ENCODE measurements at places on chromosomes 2 and 18. TPM values are rescaled to one million over a fixed set of nuclear protein-coding genes. Genes with fewer than 3 reads are reported as not detected.

DNA sequence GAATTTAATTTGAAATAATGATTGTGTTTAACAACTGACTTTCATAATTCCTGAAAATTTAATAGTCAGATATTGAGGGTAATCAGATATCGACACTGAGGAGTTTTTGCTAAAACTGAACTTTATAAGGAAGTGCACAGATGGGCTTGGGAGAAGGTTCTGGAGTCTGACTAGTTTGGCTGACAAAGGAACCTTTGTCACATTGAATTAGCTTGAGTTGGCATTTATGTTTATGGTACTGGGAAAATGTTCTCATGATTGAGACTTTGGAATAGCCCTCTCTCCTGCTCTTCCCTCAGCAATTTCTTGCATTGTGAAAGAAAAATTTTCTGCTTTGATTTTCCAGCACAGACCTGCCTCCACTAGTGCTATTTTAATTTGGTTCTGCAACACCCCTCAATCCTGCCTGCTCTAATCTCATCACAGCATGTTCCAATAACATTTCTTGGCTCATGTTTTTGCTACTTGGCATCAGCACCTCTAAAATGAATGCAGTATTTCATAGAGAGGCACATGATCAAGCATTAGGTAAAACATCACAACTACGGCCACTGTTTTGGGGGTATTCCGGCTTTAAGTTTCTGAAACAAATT lies 133.9 kb upstream of the FSHR start:
- DNase-seq = no peak

The PLGLB2 gene
- total RNA-seq = 0.50 TPM

DNA sequence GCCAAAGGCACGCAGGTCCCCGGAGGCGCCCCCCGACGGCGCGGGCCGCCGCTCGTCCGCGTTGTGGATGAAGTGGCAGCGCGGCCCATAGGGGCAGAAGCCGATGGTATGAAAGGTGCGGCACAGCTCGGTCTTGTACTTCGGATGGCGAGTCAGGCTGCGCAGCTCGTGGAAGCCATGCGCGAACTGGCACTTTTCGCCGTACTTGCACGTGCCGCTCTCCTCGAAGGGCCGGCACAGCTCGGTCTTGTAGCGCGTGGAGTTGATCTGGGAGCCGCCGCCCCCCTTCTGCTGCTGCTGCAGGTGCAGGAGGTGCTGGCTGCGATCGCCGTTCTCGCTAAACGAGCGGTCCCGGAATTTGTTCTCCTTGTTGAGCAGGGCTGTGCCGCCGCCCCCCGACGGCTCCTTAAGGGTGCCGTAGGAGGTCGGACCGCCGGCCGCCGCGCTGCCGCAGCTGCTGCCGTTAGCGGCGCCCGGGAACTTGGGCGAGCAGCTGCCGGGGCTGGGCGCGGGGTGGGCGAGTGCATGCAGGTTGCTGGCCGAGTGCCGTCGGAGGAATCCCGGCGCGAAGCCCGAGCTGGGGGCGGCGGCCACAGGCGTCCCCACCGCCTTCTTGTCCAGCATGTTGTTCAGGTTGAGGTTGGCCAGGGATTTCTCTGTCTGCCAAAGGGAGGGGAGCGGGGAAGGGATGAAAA lies 1.2 kb downstream of the ZFP36L2 start:
- no peak for DNase-seq

DNA sequence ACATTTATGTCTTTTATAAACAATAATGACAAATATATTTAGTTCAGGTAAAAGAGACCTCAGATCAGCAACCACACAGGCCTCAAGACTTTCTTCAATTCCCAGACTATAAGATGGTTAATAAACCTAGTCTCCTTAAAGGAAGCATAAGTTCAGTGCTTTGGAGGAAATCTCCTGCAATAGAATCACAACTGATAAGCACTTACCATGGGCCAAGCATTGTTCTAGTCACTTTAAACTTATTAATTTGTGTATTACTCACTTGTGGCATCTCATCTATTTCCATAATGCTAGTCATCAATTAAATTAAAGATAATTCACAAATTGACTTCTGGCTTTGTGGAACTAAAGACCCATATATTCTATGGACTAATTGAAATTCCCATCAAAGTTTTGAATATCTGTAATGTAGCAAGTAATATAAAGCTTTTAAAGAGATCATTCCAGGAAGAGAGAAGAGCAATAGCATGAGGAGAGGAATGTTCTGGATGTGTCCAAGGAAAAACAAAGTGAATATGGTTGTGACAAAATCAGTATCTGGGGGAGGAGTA lies 42.2 kb downstream of the COL3A1 start:
- no peak for DNase-seq

GRCh38 chr2:63788071-63788470 lies 53.6 kb upstream of the UGP2 start:
- DNase-seq = peak; percentile 41

GRCh38 chr18:75070625-75071483 lies 138.1 kb downstream of the PTGR3 start:
- peak; percentile 76 for DNase-seq

The COL4A3 gene
- total RNA-seq = not detected

DNA sequence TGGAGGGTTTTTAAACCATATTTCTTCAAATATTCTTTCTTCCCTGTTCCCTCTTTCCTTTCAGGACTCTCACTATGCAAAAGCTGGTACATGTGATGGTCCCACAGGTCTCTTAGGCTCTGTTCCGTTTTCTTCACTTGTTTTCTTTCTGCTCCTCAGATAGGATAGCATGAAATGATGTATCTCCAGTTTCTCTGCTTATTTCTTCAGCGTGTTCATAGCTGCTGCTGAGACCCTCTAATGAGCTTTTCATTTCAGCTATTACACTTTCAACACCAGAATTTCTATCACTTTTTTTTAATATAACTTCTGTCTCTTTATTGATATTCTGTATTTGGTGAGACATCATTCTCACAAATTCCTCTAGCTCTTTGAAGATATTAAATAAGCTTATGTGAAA lies 63.9 kb downstream of the KCNG2 start:
- DNase-seq = no peak

The LRRC30 gene
- total RNA-seq = not detected

The UGT1A8 gene
- not detected for total RNA-seq

The DPYSL5 gene
- total RNA-seq = 9.1 TPM

- DNase-seq = no peak
These were observed 21.8 kb upstream of the CNRIP1 start for GRCh38 chr2:68341583-68341982.

GRCh38 chr2:85710687-85711577 lies 16.8 kb downstream of the GNLY start:
- DNase-seq = no peak

GRCh38 chr2:158034198-158034866 lies 67.3 kb upstream of the UPP2 start:
- DNase-seq = peak; percentile 78

- no peak for DNase-seq
These were observed 279.0 kb upstream of the CDH2 start for GRCh38 chr18:28455971-28456370.

GRCh38 chr18:811892-812375 lies at the start of gene YES1:
Gene YES1 (minus strand): TSS chr18:812242. CDS start chr18:756827, 55,415 bp downstream.
- DNase-seq = peak; percentile 71

The IL36A gene
- not detected for total RNA-seq

DNA sequence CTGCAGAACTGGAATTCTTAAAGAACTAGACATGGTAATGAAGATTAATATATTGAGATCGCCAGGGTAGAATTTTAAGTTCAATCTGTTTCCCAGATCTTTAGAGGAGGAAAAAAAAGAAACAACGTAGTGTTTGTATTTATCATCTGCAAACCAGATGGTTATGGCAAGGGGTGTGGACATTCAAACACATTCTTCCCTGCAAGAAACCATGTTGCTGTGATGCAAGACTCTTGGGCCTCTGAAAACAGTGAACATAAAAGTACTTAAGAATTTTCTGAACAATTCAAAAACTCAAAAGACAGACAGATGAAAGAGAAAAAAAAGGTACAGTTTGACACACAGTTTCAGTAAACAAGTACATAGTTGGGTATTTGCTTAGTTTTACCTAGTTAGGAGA lies 35.6 kb downstream of the COL5A2 start:
- DNase-seq = no peak

GRCh38 chr2:69741229-69741574 lies 732 bp upstream of the ANXA4 start:
- DNase-seq = peak; percentile 71

DNA sequence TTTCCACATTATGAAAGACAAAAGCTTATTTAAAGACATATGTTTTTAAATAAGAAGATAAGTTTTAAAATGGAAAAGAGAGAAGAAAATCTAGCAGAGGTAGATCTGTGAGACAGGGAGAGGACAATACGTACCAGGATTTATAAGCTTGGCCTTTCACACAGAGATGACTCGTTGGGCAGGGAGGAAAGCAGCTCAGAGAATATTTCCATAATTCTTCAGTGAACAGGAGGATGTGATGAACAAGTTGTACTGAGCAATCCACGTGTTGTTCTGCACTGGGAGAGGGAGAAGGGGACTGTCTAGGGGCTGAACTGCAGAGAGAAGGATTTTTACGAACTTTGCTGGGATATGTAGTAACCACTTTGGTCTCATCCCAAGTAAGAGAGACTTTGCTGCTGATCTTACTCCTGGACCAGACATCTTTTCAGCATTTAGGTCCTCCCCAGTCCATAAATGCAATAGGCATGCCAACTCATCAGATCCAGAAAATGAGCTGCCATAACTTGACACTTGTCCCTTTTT lies 162.5 kb upstream of the SETBP1 start:
- no peak for DNase-seq

GRCh38 chr2:12732651-12733050 lies 15.9 kb downstream of the TRIB2 start:
- no peak for DNase-seq

GRCh38 chr2:62099523-62100175 lies 96.3 kb upstream of the B3GNT2 start:
- no peak for DNase-seq

DNA sequence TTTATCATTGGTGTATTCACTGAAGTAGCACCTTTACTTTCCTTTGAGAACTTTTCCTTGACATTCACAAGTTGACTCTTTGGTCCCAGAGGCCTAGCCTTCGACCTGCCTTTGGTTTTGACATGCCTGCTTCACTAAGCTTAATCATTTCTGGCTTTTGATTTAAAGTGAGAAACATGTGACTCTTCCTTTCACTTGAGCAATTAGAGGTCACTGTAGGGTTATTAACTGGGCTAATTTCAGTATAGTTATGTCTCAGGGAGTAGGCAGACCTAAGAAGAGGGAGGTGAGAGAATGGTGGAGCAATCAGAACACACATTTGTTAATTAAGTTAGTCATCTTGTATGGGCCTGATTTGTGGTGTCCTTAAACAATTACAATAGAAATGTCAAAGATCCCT lies 1040.7 kb upstream of the SLC39A10 start:
- no peak for DNase-seq

GRCh38 chr2:24474053-24474452 lies 17.0 kb upstream of the NCOA1 start:
- no peak for DNase-seq

GRCh38 chr2:218896501-218897393 lies 16.1 kb downstream of the WNT10A start:
- DNase-seq = peak; percentile 82

The CPO gene
- not detected for total RNA-seq

DNA sequence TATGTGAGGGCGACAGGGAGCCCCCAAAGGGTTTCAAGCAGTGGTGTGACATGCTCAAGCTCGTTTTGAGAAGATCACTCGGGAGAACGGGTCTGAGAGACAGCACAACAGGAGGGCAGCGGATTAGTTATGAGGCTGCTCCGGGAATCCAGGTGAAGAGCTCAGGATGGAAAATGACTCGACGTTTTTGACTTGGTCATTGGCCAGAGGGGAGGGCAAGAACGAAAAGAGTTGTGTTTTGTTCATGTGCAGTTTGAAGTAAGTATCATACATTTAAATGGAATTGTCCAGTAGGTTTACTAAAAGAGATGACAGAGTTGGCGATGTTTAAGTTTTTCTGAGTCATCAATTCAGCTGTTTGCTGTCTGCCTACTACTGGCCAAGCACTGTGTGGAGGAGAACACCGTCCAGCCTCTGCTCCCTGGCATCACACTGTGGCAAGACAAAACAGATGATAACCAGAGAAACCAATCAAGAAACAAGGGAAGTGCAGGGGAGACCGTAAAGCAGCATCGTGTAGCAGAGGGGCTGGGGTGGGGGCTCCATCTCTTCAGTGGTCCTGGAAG lies 25.3 kb upstream of the ANXA4 start:
- peak; percentile 63 for DNase-seq

DNA sequence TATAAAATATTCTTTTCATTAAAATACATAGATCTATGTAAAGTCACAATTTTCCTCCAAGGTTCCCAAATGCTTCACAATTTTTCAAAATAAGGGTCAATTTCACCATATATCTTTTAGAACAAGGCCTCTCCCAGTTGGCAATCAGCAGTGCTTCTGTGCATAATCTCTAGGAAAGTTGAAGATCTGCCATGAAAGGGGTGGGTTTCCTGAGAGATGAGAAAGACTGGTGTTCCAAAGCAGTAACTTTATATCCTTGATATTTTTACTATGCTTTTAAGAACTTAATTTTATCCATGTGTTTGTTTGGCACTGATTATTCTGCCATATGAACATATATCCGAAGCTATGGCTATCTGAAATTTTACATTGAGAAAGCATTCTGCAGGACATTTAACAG lies 199.4 kb upstream of the CYP26B1 start:
- no peak for DNase-seq

The MC2R gene
- not detected for total RNA-seq

DNA sequence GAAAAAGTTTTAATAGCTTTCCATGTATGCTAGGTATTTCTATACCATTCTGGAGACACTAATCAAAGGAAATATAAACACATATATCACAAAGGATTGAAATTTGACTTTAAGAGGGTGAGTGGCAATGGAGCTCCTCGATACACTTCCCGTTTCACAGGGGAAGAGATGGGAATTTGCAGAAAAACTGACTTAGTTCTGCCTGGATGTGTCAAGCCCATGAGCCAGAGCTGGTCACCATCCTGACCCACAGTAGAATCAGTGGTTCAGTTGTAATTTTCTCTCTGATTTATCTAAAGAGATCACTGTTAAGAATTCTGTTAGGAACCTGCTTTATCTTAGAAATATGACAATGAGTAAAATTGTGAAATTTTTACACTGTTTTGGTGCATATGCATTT lies 34.2 kb downstream of the PLCL1 start:
- no peak for DNase-seq

DNA sequence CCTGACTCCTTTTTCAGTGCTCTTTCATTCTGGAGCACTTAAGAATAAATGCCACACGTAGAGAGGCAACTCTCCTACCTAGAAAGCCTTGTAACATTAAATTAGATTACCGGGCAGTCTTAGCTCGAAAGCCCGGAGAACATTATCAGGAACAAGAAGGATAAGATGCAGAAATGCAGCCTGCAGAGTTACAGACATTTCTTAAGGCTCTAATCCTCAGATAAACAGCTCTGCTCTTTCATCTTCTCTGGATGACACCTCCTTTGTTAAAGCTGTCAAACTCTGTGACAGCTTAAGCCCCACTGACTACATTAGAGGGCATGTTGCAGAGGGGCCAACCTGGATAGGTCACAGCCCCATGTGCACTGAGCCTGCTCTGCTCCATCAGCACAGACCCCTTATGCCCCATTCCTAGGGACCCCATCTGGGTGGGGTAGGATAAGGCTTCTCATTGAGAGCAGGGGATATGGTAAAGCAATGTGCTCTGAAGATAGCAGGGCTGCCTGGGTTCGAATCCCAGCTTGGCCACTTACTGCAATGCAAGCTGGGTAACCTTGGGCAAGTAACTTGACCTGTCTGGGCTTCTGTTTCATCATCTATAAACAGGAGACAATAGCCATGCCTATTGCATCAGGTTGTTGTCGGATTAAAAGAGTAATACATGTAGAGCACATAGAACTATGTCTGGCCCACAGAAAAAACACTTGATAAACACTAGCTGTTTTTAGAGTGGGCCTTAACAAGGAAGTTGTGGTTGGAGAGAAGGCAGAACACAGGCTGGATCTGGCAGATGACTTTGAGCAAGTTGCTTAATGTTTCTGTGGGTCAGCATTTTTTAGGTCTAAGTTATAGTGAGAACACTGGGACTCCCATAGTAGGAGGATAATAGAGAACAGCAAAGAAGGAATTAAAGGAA lies 111.4 kb downstream of the THNSL2 start:
- DNase-seq = no peak
